ENCODE measurements at places on chromosomes 4 and X.
A peak's percentile ranks its signal among the peaks of the same experiment; 100 is the strongest.

- DNase-seq, result peak; percentile 43
Measured at GRCh38 chrX:29746326-29746725, 469.0 kb upstream of the MAGEB2 start.

- no peak for DNase-seq
Measured at GRCh38 chr4:185424905-185425646, 688 bp downstream of the UFSP2 start.

GRCh38 chr4:40337523-40337922 lies 2.4 kb downstream of the CHRNA9 start:
- DNase-seq, result no peak

DNA sequence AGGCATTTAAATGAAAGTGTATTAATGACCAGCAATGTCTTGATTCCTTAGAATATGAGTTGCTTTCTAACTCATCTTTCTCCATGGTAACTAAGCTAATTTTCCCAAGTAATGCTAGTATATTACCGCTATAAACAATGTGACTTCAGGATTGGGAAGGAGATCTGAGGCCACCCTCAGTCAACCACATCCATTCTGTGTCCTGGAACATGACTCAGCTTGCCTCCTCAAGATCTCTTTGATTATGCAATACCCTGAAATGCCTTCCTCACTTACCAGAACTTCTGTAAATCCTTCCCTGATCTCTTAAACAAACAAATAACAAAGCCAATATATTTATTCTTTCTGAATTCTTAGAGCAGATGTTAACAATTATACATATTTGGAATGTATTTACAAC lies 1495.5 kb downstream of the PCDH18 start:
- DNase-seq, result peak; percentile 99

DNA sequence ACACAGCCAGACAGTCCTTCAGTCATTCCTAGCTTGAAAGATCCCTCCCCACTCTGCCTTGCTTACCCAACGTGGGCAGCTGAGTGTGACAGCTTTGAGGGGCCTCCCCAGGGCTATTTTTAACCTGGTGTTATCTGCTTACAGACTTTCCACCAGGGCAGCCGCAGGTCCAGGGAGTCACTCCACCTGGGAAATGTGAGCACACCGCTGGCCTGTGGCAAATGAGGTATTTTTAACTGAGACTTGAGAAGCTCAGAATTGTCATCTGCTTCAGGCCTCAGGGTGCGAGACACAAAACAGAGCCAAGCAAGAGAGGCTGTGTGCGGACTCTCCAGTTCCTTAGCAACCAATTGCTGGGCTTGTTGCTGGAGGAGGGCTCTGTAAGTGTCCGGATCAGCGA lies 13.0 kb downstream of the CORIN start:
- DNase-seq, result no peak

GRCh38 chr4:151292038-151292437 lies 15.1 kb downstream of the PRSS48 start:
- no peak for DNase-seq

GRCh38 chr4:80221161-80221560 lies 23.9 kb downstream of the PRDM8 start:
- peak; percentile 46 for DNase-seq

DNA sequence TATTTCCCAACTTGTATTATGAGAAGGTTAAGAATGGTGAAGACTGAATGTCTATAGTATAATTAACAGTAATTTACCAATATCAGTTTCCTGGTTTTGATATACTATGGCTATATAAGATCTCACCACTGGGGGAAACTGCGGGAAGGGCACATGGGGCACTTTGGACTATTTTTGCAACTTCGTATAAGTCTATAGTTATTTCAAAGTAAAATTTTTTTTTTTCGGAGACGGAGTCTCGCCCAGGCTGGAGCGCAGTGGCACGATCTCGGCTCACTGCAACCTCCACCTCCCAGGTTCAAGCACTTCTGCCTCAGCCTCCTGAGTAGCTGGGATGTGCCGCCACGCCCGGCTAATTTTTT lies 46.1 kb downstream of the CXorf58 start:
- no peak for DNase-seq

- DNase-seq, result no peak
Measured at GRCh38 chrX:107448625-107448997, 841 bp upstream of the FRMPD3 start.

GRCh38 chr4:53055274-53055673 lies 193.2 kb downstream of the RASL11B start:
- peak; percentile 91 for DNase-seq

- no peak for DNase-seq
Measured at GRCh38 chr4:157226601-157227000, 6.1 kb downstream of the GRIA2 start.

- peak; percentile 43 for DNase-seq
Measured at GRCh38 chr4:140052050-140052449, 101.9 kb downstream of the MAML3 start.

DNA sequence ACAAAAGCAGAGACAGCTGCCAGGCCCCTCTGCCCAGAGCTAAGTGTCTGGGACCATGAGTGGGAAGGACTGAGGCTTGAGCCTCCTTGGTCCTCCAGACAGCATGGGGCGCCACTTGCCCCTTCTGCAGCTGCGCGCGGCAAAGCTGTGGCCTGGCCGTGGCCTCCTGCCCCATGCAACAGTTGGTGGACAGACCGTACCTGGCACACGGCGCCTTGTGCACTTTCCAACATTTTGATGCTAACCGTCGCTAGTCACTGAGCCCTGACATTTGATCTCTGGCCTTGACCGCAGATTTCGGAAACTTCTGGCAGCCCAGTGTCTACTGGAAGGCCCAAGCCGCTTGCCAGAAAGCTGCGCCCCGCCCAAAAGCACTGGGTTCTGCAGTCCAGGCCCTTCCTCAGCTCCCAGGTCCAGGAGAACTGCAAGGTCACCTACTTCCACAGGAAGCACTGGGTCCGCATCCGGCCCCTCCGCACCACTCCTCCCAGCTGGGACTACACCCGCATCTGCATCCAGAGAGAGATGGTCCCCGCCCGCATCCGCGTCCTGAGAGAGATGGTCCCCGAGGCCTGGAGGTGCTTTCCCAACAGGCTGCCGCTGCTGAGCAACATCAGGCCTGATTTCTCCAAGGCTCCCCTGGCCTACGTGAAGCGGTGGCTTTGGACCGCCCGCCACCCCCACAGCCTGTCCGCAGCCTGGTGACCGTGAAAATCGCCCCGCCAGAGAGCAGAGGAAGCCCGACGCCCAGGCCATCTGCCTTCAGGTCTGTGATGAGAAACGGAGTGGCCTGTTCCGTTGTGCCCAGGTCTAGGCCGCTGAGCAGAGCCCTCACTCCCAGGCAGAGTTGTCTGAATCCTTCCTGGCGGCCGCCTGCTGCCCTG lies 35.3 kb upstream of the CA5B start:
- no peak for DNase-seq

- peak; percentile 44 for DNase-seq
Measured at GRCh38 chr4:140952717-140953116, 180.6 kb downstream of the RNF150 start.

DNA sequence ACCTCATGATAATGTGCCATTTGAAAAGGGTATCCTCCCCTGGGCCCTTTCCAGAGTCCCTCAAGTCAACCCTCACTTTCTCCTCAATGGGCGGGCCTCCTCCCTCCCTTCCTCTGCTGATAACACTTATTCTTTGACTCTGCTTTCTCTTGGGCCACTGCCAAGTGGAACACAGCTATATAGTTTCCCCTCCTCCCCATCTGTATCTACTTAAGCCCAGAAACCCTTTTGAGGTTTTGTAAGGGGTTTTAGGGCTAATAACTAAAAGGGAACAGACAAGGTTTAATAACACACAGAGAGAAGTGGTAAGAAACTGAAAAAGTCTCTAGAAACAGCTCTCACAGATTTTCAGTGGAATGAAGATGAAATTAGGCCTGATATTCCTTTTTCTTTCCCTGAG lies 116.7 kb downstream of the GPC3 start:
- DNase-seq, result no peak

- no peak for DNase-seq
Measured at GRCh38 chrX:108306086-108306485, 132.1 kb downstream of the COL4A6 start.

DNA sequence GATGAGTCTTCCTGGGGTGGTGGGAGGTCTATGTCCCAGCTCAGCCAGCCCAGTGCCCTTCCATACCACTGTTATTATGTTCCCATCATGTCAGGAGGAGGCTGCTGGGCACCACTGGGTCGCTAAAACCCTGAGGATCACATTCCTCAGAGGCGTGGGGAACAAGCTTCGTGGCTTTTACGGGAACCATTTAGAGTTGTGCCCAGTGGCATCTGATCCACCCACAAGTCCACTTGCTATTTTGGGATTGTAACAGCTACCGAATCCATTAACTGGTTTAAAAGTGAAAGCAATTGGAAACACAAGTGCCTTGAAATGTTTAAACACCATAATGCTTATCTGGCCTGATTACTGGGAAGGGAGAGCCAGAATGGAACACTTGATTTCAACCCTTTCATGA lies 13.1 kb upstream of the CCKAR start:
- DNase-seq, result no peak

- no peak for DNase-seq
Measured at GRCh38 chr4:39429476-39430334, 23.0 kb downstream of the KLB start.

- no peak for DNase-seq
Measured at GRCh38 chrX:20441123-20441522, 174.4 kb upstream of the RPS6KA3 start.

GRCh38 chrX:123475068-123475724 lies 257.7 kb downstream of the THOC2 start:
- no peak for DNase-seq

DNA sequence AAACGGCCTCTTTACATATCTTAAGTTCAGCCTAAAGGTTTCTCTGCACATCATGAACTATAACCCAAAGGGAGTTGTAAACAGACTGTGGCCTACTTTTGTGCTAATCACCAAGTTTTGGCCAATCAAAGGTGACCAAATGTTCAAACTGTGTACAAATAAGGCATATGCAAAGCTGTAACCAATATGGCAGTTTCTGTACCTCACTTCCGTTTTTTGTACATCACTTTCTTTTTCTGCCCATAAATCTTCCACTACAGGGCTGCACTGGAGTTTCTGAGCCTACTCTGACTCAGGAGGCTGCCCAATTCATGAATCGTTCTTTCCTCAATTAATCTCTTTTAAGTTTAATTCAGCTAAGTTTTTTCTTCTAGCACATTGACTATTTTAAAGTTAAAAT lies 318.7 kb downstream of the SLC7A11 start:
- no peak for DNase-seq

DNA sequence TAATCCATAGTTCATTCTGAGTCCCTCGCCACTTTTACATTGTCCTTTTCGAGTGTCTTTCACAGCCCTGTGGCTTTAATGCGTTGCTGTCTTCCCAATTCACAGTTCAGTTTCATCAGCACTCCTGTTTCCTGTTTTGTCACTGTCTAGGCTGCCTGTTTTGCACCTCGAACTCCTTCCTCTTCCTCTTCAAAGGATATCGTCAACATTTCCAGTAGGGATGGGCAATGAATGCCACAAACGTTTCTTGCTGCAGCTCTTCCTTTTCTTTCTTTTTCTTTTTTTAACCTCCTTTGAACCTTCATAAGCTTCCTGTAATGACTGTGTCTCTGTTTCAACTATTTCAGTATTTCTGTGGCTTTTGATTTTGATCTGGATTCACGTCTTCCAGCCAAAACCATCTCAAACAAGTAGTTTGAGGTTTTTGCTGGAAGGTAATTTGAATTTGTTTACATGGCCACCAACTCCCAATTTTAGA lies 105.4 kb downstream of the ANXA3 start:
- DNase-seq, result no peak

Data from fibroblast of gingiva (primary cell).